ENCODE measurements at places on chromosomes 4 and X.

GRCh38 chrX:115696039-115696438, 135.1 kb downstream of the PLS3 start:
- no peak for DNase-seq

- no peak for DNase-seq
These were observed 66.6 kb downstream of the MTMR1 start for GRCh38 chrX:150759568-150760416.

- no peak for DNase-seq
These were observed 248.5 kb downstream of the GRIA3 start for GRCh38 chrX:123432361-123433150.

DNA sequence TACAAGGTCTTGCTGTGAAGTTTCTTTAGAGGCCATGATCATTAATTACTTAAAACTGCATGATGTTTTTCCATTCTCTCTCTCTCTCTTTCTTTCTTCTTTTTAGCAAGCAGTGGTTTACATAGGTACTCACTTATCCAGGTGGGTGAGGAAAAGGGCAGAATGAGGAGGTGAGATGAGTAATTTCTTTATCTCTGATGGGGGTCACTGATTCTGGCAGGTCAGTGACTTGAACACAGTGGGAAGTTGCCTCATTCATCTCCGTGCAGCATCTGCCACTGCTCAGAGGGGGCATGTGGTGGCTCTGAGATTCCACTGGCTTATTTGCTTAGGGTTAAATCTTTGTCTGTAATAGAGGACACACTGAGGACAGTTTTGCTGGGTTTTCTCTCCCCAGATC, 62.6 kb downstream of the FAM114A1 start:
- DNase-seq, result no peak

GRCh38 chrX:43313035-43313434, 343.1 kb upstream of the MAOA start:
- DNase-seq, result no peak

GRCh38 chrX:77719388-77719787, 66.6 kb downstream of the ATRX start:
- DNase-seq, result no peak

DNA sequence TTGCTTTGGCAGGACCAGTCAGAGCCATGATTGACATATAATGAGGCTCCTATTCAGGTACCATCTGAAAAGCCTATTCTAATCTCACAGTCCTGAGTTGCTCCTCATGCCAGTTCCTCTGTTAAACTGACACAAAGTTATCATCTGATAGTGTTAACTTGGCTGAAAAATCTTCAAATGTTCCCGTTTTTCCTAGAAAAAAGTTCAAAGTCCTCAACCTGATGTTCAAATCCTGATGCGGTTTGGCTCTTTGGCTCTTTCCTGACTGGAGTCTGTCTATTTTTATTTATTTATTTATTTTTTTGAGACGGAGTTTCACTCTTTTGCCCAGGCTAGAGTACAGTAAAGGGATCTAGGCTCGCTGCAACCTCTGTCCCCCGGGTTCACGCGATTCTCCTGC, 244.2 kb downstream of the ANKRD50 start:
- DNase-seq, result no peak

Data from NCI-H2029 treated with DMSO at 0.1 percent for 48 hours (cell line).